Left renal cortex interstitium (tissue), 4 donors: ENCODE measurements at places on chromosomes 11 and 22. TPM values are rescaled to one million over a fixed set of nuclear protein-coding genes. Genes with fewer than 3 reads are reported as not detected.

DNA sequence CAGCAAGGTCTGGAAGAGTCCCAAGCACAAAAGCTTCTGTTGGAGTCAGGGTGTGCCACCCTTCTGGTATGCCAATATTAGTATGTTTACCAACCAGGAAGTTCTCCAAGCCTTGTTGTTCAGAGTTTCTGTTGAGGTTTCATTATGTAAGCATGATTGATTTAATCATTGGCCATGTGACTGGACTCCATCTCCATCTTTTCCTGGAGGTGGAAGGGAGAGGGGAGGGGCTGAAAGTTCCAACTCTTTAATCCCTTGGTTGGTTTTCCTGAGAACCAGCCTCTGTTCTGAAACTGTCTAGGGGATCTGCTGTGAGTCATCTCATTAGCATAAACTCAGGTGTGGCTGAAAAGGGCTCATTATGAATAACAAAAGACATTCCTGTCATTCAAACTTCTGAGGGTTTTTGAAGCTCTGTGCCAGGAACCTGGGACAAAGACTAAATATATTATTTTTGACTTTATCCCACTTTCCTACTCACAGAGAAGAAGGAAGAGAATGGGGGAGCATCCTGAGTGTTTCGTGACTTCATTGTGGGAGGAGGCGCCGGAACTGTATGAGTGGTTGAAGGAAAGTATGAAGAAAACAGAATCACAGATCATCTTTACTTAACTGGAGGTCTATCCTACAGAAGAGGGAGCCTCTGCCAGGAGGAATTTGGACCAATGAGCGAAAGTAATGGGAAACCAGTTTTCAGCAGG, 138.2 kb downstream of the NECTIN1 start:
- DNase-seq = no peak

- DNase-seq = no peak
These were observed 865 bp downstream of the RBM14 start for GRCh38 chr11:66617155-66617834.

GRCh38 chr11:47964546-47964945, 15.8 kb upstream of the PTPRJ start:
- DNase-seq = no peak

DNA sequence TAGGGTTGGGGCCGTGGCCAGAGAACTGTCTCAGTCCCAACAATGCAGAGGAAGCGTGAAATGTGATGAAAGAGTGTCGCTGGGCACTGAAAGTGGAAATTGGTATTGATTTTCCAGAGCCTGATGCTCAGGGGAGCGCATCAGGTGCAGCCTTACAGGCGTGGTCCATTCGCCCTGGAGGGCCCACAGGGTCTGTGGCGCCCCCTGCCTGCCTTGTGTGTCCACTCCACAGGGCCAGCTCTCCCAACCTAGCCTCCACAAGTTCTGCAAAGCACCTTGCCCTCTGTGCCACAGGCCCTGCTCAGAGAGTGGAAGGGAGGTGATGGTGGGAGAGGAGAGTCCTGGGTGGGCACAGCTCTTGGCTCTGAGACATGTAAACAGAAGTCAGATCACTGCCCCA, 54.9 kb upstream of the LMO1 start:
- DNase-seq = no peak

GRCh38 chr11:131468565-131468964, 98.2 kb downstream of the NTM start:
- no peak for DNase-seq

GRCh38 chr11:78798663-78799062, 224.0 kb upstream of the NARS2 start:
- no peak for DNase-seq

DNA sequence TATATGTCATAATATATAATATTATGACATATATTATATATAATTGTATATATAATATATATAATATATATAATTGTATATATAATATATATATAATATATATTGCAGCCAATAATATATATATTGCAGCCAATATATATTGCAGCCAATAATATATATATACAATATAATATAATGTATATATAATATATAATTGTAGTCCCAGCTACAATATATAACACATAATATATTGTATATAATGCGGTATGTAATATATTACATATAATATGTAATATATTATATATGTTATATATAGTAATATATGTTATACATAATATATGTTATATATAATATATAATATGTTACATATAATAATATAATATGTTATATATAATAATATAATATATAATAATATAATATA, 5.8 kb upstream of the CELF1 start:
- no peak for DNase-seq

- DNase-seq = no peak
These were observed 24.1 kb upstream of the MYRF start for GRCh38 chr11:61728066-61728939.

- no peak for DNase-seq
These were observed 263.3 kb downstream of the ETS1 start for GRCh38 chr11:128324051-128324481.

- DNase-seq = no peak
These were observed 95.8 kb downstream of the TP53I11 start for GRCh38 chr11:44854741-44855492.

- DNase-seq = no peak
These were observed 3.4 kb upstream of the LDHC start for GRCh38 chr11:18408558-18409291.

- DNase-seq = no peak
These were observed 154.7 kb downstream of the SHANK2 start for GRCh38 chr11:71097506-71098240.

DNA sequence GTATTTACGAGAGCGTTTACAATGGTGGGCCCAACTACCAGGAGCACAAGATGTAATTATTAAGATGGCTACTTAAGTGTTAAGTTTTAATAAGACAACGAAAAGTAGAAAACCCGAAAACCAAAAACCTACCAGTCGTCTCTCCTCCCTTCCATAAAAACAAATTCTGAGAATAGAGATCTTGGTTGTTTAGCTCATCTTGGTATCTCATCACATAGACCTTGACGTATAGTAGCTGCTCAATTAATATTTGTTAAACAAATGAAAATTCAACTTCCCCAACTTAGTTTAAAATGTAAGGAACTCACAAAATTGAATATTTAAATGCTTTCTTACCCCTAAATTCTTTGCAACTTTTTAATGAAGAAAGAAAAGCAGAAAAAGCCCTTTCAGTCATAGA, 669 bp downstream of the KDM4D start:
- no peak for DNase-seq

DNA sequence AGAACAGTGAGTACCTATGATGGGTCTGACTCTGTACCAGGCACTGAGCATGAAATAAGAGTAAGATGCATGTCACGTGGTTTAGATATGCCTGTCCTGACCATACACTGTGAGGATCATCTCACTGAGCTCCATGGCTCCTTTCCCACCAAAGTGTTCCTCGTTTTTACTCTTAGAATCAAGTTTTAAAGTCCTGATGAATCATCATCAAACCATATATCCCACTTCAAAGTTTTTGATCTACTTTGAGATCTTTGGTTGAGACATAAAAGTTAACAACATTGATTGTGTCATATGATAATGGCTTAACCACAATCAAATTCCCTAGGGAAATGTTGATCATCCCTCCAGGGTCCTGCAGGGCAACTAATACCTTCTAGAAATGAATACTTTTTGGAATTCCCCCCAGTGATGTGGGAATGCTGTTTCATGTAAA, 12.8 kb downstream of the ETS1 start:
- no peak for DNase-seq

The CENPM gene
- polyA plus RNA-seq = 11.0 TPM

The CLTCL1 gene
- polyA plus RNA-seq = 5.0 TPM

The OR4C13 gene
- polyA plus RNA-seq = not detected

The PYGM gene
- 1.9 TPM for polyA plus RNA-seq

The NXPE4 gene
- not detected for polyA plus RNA-seq

The INCENP gene
- 42.7 TPM for polyA plus RNA-seq

The SEPTIN3 gene
- 7.4 TPM for polyA plus RNA-seq

The PGR gene
- 0.02 TPM for polyA plus RNA-seq

The PRRG4 gene
- 5.5 TPM for polyA plus RNA-seq
